Activated CD4-positive, alpha-beta T cell treated with anti-CD3 and anti-CD28 coated beads, Interleukin-10, Interleukin-2, amounts not matched to agents 100 ng/mL and 50 ng/mL, durations not matched to agents 16 hours and 8 hours (primary cell): ENCODE measurements at places on chromosomes 16 and 17.

DNA sequence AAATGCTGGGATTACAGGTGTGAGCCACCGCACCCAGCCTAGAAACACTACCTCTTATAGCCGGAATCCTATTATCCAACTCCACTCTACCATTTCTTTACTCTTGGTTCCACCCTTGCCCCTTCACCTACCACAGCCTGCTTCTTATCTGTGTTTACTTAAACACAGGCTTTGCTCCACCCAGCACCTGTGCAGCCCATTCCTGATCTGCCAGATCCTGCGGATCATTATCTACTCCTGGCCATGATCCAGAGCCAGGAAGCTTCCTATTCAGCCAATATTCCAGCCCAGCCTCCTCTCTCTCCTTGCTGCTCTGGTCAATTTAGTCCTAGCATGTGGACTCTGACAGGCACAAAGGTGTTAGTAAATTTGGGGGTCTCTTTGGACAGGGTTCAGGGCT is 98.8 kb upstream of the MED13 start:
- no peak for DNase-seq

DNA sequence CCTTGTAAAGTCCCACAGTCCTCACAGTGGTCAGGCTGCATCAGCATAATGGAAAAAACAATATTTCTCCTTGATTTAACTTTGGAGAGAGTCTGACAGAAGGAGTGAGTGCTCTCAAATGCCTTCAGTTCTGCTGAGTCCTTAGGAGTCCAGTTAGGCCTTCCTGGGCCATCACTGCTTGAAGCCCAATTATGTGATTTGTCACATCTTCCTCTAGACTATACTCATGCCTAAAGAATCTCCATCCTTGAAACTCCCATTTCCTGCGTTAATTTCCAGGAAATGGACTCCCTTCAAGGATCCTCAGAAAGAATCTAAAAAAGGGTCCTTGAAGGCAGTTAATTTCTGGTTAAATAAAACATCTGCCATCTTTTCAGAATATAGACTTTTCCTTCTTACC is 52.8 kb downstream of the SLFN5 start:
- DNase-seq = no peak

- no peak for DNase-seq
These were observed 39.6 kb upstream of the TMEM97 start for GRCh38 chr17:28279411-28279810.

- DNase-seq = no peak
These were observed 8.3 kb downstream of the ZNF629 start for GRCh38 chr16:30778549-30779244.

DNA sequence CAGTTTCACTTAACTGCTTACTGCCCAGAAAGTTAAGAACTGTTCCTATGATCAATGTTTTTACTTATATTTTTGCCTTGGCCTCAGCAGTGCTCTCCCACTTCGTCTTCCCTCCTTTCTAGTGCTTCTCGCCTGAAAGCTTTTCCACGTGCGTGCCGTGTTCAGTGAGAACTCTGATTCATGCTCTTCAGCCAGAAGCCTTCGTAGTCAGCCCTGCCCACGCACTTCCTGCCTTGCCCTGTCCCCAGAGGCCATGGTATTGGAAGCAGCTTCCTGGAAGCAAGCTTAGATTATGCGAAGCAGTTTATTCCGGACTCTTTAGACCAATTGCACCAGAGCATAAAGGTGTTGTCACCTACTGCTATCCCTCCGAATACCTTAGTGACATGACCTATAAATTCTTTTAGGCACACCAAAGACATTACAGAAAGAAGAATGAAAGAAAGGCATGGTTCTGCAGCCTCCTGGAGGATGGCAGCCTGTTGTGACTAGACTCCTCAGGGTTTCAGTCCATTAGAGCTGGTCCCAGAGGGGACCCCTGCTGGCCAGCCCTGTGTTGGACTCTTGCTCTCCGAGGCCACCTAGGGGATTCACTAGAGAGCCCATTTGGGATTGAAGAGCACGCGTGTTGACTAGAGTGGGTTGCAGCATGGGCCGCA is 105.2 kb downstream of the RPTOR start:
- peak; percentile 81 for DNase-seq

DNA sequence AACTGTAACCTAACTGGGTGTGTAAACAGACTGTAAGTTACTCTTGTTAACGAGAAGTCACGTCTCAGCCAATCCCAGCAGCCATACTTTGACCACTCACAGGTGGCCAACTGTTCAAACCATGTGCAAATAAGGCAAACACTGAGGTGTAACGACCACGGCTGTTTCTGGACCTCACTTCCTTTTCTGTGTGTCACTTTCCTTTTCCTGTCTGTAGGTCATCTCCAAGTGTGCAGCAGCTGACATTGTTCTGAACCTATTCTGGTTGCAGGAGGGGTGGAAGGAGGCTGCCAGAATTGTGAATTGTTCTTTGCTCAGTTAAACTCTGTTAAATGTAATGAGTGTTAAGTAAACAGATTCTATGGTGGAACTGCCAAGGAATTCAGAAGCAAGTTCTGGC is 627.4 kb downstream of the KCNJ2 start:
- DNase-seq = no peak

GRCh38 chr17:44170499-44171201 is at the start of gene ASB16:
Gene ASB16 (plus strand): TSS chr17:44170704. CDS start chr17:44170790, 86 bp downstream.
- no peak for DNase-seq

GRCh38 chr16:13100970-13101369 is 199.6 kb downstream of the SHISA9 start:
- DNase-seq = no peak

DNA sequence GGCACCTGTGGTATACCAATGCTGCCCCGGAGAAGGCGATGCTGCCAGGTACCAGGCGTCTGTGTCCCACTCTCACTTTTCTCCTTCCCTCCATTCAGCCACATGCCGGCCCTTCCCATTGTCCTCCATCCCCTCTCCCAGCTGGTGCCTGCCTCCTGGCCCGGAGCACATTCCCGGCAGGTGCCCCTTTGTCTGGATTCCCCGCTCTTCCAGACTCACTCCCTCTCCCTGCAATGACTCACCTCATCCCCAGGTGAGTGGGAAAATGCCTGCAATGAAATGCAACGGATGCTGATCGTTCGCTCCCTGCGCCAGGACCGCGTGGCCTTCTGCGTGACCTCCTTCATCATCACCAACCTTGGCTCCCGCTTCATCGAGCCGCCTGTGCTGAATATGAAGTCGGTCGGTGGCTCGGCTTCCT is 10.4 kb upstream of the KDM6B start:
- no peak for DNase-seq

- no peak for DNase-seq
These were observed 2.3 kb downstream of the TMEM107 start for GRCh38 chr17:8173871-8174322.

DNA sequence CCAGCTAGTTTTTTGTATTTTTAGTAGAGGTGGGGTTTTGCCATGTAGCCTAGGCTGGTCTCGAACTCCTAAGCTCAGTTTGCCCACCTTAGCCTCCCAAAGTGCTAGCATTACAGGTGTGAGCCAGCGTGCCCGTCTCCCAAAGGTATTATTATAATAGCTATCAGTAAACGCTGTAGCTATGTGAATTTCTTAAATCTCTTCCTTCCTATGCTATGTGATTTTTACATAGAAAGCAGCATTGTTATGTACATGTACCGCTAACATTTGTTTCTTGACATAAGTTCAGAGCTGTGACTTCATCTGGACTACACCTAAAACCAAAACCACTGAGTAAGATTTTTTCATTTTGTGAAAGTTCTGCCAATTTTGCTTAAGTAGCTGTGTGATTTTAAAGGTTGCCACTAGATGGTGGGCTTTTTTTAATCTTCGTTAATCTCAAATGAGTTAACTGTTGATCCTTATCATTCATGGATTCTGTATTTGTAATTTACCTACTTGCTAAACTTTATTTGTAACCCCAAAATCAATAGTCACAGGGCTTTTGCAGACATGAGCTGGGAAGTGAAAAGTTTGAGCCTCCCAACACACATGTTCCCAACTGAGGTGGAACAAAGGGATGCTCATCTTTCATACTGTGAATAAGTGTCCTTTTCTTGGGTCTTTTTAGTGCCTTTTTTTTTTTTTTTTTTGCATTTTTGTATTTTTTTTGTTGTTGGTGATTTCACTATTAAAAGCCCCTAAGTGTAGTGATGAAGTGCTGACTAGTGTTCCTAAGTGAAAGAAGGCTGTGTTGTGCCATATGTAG is 21.9 kb downstream of the PRKAR1A start:
- DNase-seq = peak; percentile 44

DNA sequence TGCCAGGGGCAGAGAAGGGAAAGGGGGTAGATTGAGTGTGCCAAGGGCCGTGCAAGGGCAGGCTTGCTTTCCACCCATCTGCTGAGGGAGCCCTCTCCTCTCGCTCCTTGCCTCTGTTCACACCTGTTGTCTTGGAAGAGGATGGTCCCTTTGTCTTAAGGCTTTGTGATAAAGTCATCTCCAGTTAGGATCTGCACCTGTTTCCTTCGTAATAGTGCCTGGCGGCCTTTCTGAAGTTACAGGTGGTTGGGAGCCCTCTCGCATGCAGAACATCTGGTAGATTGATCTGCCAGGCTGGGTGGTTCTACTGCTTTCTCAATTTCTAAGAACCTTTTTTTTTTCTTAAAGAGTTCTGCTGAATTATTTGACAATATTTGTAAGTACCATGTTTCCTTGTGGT is 16.3 kb downstream of the UBFD1 start:
- DNase-seq = no peak

- DNase-seq = no peak
These were observed 96.0 kb downstream of the TOX3 start for GRCh38 chr16:52450916-52451315.

DNA sequence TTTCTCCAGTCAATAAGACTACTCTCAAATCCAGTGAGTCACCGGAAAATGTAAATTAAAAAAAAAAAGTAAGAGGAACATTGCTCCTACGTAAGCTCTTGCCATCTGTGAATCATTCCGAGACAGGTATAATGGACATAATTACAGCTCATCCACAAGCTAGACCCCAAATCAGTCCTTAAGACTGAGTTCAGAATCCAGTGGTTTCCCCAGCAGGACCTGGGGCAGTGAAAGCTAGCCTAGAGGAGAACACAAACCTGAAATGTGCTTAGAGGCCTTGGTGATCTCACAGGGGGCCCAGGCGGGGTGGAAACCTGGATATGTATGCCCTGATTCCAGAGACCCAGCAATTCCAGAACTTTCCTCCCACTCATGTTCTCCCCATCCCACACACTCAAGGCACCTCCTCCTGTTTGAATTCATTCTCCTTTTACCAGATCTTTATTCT is 132.0 kb downstream of the COPRS start:
- no peak for DNase-seq

DNA sequence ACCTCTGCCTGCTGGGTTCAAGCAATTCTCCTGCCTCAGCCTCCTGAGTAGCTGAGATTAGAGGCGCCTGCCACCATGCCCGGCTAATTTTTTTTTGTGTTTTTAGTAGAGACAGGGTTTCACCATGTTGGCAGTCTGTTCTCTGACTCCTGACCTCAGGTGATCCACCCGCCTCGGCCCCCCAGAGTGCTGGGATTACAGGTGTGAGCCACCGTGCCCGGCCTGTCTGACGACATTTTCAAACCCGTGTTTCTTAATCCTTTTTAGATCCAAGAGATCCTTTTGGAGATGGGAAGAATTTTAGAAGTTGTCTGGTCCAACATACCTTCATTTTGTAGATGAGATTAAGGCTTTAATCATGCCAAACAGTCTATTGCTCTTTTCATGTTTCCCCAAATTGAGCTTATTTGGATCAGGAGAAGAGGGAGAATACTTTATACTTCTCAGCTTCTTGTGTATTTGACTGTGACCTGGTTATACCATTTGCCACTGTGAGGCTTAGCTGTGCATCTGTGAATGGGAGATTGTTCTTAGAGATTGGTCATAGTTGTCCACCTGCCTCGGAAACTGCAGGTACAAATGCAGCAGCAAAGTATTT is 25.8 kb downstream of the USP10 start:
- DNase-seq = no peak

- DNase-seq = peak; percentile 45
These were observed 11.6 kb downstream of the ZNRF1 start for GRCh38 chr16:75010427-75010826.

DNA sequence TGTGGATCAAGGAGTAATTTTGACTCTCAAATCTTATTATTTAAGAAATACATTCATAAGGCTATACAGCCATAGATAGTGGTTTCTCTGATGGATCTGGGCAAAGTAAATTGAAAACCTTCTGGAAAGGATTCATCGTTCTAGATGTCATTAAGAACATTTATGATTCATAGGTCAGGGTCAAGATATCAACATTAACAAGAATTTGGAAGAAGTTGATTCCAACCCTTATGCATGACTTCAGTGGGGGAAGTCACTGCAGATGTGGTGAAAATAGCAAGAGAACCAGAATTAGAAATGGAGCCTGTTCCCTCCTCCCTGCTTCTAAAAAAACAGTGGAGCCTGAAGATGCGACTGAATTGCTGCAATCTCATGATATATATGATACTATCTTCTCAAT is 36.6 kb upstream of the HNF1B start:
- no peak for DNase-seq

DNA sequence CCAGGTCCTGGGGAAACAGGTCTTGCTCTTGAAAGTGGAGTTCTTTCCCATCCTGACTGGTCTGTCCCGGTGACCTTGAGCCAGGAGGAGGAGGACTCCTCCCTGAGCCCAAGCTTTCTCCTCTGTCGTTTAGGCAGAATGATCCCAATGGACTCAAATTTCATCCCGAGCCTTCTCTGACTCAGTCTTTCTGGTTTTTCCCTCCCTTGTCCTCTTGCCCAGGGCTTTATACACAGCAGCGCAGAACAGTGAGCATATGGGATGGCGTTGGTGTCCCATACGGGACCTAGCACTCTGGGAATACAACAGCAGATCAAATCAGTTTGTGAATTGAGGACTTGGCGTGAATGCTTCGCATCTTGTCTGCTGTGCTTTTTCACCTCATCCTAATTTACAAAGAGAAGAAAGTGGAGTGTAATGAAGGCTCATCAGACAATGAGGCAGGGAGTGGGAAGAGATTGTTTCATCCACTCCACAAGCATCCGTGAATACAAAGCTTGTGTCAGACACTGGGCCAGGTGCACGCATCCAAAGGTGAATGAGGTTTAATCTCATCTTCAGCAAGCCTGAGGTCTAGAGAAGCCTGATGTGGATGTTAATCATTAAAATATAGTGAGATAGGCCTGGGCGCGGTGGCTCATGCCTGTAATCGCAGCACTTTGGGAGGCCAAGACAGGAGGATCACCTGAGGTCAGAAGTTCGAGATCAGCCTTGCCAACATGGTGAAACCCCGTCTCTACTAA is 1.1 kb upstream of the XYLT1 start:
- no peak for DNase-seq
